ENCODE measurements at places on chromosomes 4 and X.

GRCh38 chrX:154048398-154048797 is 28.7 kb upstream of the IRAK1 start:
- no peak for DNase-seq

- no peak for DNase-seq
These were observed 17.6 kb downstream of the HS6ST2 start for GRCh38 chrX:132940727-132941327.

- DNase-seq = no peak
These were observed 307 bp downstream of the ATG4A start for GRCh38 chrX:108091878-108092291.

- DNase-seq = no peak
These were observed 29.9 kb downstream of the PPP2R2C start for GRCh38 chr4:6442555-6442954.
